Cerebellar cortex (tissue), 1 donor: ENCODE measurements at places on chromosomes 12 and 14.

DNA sequence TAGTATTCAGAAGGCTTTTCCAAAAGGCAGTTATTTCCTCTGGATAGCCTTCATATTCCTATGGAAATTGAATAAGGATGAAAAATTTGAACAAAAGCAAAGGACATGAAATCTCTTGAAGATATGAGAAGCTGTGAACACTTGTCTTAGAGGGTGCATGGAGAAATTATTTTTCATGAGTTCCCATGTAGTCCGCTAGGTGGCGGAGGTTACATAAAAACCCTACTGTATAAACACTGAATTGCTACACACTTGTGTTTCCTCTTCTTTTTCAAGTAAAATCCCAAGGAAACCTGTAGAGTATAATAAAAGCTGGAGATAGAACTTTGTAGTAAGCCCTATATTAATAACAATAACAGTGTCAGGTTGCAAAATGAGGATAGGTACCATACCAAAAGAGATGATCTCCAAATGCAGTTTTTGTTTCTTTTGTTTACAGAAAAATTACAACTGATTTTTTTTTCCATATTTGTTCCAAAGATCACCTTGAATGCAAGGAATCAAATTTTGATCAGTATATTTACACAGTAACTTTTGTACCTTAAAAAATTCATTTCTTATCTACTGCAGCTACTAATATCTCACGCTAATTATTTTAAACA is 37.8 kb upstream of the OR4E1 start:
- DNase-seq, result peak; percentile 43

- DNase-seq, result peak; percentile 78
Observed at GRCh38 chr14:69107407-69108003, 45.4 kb downstream of the DCAF5 start.

DNA sequence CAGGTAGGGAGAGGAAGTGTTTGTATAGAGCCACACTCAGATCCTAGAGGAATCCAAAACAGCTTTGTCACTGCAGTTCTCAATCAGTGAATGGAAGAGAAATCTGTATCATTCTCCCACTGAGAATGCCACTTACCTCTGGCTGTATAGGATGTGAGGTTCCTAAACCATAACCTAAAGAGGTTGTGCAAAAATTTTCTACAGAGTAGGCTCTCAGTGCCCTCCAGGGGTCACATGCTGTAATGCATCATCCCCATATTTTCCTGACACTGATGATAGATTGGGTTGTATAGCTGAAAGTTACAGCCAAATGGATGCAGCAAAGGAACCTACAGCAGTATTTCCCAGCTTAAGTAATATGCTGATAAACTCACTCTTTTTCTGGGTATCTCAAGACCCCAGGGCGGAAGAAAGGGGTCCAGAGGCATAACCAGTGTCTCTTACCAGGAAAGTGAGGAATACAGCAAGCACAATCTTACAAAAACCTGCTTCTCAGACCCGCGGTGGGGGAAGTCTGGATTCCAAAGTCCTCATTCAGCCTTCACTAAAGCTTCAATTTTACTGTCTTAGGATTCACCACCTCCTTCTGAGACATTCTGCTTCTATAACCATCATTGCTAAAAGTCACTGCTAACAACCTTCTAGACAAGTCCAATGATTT is 3.8 kb downstream of the BCDIN3D start:
- DNase-seq, result peak; percentile 33

DNA sequence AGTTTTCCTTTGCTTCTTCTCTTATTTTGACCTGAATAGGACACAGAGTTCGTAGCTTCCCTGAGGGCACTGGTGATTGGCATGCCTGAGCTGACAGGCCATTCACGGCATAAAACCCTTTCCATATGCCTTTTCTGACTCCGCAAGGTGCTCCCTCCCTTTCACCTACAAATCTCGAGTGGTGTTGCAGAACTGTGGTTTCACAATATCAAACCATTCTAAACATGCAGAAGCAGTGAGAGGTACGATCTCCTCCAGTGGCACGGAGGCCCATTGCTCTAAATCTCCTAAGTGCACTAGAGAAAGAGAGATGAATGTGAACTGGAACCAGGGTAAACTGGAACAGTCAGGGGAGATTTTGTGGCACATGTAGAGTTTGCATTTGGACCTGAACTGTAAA is 23.9 kb downstream of the CLSTN3 start:
- DNase-seq, result no peak

DNA sequence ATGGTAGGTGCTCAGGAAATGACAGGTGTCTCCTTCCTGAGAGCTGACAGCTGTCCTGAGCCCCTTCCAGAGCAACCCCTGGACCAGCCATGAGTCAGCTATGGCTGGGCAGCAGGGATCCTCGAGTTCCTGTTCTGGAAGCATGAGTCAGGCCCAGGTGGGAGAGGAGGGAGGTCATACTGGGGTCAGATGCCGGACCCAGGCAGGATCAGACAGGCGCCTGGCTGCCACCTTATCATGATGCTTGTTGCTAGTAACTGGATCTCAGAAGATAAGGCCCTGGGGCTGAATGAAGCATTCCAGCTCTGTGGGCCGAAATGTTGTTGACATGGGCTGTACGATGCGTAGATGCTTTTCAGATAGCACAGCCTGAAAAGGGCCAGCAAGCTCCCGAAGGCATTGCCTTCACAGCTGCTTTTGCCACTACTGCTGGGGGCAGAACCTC is 17.4 kb upstream of the KRT7 start:
- no peak for DNase-seq

- DNase-seq, result no peak
Observed at GRCh38 chr12:32754111-32754510, 1.6 kb downstream of the YARS2 start.

GRCh38 chr14:51207621-51208020 is 32.4 kb upstream of the TMX1 start:
- no peak for DNase-seq

- no peak for DNase-seq
Observed at GRCh38 chr14:92906823-92907222, 16.1 kb upstream of the CHGA start.

DNA sequence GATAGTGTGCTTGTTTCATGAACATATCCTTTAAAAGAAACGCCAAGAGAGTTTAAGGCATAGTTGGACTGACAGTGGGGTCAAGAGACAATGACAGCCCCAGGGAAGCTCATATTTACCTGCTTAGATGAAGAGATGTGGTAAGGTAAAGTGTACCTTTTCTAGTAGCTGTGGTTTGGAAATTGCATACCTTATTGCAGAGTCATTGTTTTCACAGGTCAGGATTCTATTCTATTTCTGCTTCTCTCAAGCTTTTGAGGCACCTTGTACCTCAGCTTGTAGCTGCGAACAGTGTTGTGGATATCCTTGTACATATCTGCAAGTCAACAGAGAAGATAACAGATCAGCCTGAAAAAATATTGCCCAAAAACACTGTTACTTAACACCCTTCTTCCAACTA is 47.7 kb downstream of the ATP6V1D start:
- DNase-seq, result no peak

GRCh38 chr12:108613548-108613947 is 15.7 kb upstream of the TMEM119 start:
- no peak for DNase-seq

DNA sequence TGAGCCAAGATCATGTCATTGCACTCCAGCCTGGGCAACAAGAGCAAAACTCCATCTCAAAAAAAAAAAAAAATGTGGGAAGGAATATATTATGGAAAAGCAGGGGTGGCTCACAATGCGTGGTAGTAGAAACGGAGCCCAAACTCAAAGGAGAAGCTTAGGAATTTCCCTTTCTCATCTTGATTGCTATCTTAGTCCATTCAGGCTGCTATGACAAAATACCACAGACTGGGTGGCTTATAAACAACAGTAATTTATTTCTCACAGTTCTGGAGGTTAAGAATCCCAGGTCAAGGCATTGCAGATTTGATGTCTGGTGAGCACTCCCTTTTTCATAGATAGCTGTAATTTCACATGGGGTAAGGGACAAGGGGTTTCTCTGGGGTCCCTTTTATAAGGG is 153.8 kb upstream of the KRR1 start:
- no peak for DNase-seq

DNA sequence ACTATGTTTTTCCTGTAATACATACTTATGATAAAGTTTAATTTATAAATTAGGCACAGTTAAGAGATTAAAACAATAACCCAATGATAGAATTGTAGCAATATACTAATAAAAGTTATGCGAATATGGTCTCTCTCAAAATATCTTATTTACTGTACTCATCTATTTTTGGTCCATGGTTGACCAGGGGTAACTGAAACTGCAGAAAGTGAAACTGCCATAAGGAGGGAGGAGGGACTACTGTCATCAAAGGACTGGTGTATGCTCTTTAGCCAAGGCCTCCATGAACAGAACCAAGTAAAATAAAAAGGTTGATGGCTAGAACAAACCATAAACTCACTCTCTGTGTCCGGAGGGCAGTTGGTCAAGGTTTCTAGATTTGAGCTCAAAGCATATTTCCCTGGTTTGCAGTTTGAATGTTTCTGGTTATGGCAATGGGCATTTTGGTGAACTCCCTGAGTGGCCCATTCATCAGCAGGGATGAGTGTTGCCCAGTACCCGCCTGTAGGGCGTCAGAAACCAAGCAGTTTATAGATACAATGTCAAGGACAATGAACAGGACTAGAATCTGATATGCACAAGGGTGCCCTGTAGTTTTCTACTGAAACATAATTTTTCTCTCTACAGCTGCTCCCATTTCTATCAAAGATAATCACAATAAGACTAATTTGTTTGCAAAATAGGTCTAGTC is 19.8 kb downstream of the LEMD3 start:
- no peak for DNase-seq

- DNase-seq, result no peak
Observed at GRCh38 chr12:113221997-113222729, 899 bp downstream of the TPCN1 start.

DNA sequence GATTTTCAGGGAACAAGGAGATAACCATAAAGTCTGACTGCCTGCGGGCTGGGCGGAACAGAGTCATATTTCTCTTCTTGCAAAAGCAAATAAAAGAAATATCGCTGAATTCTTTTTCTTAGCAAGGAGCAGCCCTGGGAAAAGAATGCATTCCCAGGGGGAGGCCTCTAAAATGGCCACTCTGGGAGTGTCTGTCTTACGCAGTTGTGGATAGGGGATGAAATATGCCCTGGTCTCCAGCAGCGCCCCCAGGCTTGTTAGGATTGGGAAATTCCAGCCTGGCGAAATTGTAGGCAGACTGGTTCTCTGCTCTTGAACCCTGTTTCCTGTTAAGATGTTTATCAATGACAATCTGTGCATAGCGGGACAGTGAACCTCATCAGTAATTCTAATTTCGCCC is 40.5 kb downstream of the PCNX1 start:
- DNase-seq, result no peak

DNA sequence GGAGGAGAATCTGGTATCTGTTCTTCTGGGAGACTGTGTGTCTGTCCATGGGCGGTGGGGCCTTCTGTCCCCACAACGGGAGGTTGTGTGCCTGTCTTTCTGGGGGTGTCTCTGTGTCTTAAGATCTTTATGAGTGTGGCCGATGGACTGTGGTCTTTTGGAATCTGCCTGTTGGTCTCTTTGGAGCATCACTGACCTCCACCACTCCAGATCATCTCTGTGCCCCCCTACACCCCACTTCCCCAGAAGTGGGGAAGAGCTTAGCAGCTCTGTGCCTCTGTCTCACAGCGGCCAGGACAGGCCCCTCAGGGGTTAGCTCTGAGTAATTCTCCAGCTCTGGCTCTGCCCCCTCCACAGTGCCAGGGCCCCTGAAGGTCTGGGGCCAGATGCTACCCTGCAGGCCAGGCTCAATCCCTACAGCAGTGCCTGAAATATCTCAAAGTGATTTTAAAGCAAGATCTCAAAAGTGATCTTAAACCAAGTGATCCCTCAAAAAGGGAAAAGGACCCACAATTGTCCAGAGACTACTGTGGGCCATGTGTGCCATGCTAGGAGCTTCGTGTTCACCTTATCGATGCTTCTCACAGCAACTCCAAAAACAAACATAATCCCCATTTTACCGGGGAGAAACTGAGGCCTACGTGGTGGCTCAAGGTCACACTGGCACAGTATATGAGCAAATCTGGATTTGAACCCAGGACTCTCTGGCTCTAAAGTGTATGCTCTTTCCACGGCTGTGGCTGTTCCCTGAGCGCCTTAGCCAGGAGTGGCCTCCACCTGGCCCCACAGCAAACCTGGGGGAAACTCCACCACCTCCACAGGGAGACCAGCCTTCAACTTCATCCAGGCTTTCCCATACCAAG is 26.0 kb upstream of the KRT78 start:
- DNase-seq, result no peak

DNA sequence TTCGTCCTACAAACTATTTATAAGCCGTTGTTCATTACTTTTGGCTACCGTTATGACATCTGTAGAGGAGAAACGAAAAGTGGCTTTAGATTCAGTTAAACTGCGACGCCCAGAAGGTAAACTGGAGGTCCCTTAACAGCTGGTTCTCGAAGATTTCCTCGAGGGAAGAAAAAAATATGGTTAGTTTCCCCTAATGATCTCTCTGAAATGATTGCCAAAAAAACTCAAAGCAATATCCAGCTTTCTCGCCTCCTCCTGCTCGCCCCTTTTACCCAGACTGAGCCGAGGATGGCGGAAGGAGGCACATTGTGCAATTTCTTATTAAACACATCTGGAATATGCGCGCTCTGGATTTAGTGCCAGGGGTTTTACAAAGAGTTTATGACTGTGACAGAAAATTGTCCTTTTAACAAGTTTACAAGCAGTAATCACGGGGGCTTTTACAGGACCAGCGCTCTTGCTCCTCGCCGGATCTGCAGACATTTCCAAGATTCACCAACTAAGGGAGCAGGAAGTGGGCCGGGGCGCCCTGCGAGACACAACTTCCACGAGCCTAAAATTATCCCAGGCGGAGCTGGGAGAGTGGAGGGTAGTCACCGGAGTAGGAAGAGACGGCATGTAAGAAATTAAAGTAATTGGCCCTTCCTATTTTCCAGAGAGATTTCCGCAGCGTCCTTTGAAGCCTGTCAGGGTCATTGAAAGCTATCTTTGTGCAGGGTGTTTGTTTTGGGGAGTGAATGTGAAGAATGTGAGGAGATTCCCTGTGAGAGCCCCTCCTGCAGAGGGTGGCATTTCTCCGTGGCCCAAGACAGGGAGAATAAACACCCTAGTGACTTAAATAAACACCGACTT is 5.6 kb downstream of the SIX1 start:
- DNase-seq, result no peak

DNA sequence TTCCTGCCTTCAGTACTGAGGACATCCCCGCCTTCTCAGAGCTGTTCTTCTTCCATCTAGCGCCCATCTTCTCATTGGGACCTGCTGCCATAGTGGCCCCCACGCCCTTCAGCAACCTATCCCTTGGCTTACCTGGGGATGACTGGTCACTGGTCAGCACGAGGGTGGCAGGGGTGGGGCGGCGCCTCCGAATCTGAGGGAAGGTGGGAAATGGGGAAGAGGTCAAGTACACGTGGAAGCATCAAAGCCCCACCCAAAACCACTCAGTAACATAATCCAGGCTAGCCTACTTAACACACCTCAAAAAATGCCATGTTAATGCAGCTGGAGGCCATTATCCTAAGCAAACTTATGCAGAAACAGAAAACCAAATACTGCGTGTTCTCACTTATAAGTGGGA is 4.3 kb downstream of the PPP1R1A start:
- no peak for DNase-seq

DNA sequence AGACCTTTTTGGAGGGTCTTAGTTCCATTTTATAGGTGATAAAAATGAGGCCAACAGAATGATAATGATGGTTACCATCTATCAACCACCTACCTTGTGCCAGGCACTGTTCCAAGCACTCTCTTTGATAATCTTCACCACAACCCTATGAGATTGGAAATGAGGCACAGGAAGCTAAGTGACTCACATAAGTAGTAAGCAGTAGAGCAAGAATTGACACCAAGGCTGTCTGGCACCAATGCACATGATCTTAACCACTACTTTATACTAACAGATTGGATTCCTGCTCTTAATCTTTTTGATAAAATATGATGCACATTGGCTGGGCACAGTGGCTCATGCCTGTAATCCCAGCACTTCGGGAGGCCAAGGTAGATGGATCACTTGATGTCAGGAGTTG is 91.4 kb downstream of the DRAM1 start:
- DNase-seq, result no peak
